ENCODE measurements at places on chromosomes 16 and 17.
A peak's percentile ranks its signal among the peaks of the same experiment; 100 is the strongest.

GRCh38 chr17:27965224-27965623 lies 72.1 kb upstream of the LYRM9 start:
- no peak for DNase-seq

DNA sequence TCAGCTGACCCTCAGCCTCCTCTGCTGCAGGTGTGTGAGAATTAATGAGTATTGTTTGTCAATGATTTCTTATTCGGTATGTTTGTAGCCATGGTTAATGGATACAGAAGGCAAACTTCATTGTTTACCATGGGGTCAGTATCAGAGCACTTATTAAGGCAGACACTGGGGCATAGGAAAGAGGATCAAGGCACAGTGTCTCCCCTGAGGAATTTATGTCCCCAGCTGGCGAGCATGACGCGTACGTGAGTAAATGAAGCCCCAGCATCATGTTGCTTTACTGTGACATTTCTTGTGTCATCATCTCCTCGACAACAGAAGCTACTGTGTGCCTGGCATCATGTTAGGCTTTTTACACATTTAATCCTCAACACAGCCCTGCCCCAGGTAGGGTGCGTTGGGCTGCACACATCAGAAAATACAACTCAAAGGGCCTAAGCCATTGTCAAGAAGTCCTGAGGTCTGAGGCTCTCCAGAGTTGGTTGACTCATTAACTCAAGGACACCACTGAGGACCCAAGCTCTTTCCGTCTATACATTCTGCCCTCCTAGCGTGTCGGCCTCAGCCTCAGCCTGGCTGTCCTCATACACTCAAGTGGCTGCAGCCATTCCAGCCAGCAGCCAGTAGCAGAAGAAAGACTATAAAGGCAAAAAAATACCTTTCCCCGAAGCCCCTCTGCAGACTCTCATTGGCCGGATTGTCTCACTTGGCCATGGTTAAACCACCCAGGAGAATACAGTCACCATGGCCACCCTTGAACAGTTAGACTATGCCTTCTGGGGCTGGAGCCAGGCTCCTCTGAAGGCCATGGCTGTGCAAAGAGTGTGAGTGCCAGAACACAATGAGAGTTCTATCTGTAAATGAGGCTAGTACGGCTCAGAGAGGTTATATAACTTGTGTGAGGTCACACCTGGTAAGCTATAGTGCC lies 13.9 kb upstream of the ZCCHC14 start:
- DNase-seq = no peak

GRCh38 chr16:62256406-62256805 lies 220.2 kb upstream of the CDH8 start:
- no peak for DNase-seq

GRCh38 chr17:64115043-64115698 lies 14.8 kb downstream of the ERN1 start:
- DNase-seq = no peak

- peak; percentile 61 for DNase-seq
Measured at GRCh38 chr16:58628845-58629732, 537 bp downstream of the CNOT1 start.

DNA sequence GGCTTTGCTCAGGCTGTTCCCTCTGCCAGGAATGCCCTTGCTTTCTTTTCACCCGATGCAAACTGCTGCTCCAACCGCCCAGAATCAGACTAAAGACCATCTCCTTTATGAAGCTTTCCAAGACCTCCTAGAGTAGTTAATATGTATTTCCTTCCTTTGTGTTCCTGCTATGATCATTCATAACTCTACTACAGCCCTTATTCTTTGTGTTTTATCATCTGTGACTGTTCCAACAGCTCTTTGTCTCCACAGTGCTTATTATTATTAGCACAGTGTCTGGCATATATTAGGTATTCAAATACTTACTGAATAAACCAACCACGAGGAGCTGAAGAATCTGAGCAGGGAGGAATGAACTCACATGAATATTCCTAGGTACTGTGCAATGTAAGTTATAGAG lies 7.6 kb downstream of the PSME3IP1 start:
- no peak for DNase-seq

GRCh38 chr16:7492122-7492521 lies 159.5 kb downstream of the RBFOX1 start:
- no peak for DNase-seq

DNA sequence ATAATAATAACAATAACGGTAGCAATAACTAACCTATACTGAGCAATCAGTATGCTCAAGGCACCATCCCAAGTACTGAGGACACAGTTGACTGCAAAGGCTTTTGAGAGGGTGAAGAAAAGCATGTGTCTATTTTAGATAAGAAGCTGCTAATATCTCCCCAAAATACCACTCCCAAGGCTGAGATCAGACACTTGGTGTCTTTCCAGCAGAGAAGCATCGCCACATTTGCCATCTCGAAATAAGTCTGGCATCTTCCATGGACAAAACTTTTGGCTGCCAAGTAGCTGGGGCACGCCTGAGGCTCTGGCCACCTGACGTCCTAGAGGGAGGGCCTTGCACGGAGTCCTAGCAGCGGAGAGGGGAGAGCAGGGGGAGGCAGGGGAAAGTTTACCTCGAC lies 39.0 kb downstream of the ZNF423 start:
- DNase-seq = no peak

GRCh38 chr17:29140631-29141513 lies 39.3 kb downstream of the MYO18A start:
- peak; percentile 22 for DNase-seq

GRCh38 chr16:75319513-75320411 lies 68.3 kb upstream of the BCAR1 start:
- no peak for DNase-seq

DNA sequence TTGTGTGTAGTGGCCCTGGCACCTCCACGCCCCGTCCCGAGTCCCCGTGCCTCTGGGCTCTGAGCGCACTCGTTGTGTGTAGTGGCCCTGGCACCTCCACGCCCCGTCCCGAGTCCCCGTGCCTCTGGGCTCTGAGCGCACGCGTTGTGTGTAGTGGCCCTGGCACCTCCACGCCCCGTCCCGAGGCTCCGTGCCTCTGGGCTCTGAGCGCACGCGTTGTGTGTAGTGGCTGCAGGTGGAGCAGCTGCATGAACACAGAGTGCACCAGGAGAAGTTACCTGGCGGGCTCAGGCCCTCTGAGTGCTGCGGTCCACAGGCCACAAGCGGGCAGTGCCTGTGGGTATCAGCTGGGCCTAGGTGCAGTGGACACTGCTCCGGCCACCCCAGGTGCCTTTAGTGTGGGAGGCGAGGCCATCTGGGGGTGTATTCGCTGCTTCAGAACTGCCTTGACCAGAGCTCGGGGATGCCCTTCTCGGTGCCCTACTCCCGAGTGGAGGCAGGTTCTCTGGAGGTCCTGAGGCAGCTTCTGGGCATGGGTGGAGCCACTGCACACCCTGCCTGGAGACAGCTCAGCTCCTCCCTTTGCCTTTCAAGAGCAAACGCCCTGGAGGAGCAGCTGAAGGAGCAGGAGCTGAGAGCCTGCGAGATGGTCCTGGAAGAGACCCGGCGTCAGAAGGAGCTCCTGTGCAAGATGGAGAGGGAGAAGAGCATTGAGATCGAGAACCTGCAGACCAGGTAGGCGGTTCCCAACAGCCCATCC lies 17.3 kb upstream of the CAPN15 start:
- DNase-seq = no peak

DNA sequence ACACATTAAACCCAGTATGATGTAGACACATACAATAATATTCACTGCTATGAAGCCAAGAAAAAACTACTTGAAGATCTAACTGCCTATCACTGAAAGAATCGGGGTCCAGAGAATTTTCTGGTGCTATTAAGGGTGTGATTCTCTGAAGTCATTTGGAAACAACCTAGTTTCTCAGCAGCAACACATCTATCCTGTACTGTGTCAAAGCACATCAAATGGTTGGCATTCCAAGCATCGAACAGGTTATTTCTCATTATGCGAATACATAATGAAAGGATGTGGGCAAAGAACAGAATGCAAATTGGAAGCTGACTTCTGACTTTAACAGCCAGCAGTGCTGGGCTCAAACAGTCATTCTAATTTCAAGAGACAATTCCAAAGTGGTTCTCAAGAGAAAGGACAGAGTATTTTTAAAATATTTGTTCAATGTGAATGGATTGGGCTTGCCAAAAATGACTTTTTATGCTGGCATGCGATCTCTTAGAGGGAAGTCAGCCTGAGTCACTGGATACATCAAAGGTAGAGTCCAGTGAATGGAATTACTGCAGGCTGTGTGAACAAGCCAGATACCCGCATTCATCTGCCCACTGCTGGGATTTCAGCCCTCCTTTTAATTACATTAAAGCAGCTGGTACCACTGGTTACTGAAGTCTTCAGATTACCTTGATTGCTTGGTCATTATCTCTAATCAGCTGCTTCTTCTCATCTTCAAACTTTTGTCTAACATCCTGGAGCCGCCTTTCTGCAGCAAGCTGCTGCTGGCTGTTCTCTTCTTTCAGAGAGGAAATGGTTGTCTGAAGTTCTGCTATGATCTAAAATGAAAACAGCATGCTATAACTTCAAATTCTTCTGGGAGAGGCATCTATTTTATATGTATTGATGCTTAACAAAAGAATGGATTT lies 181.2 kb upstream of the AXIN2 start:
- DNase-seq = no peak

DNA sequence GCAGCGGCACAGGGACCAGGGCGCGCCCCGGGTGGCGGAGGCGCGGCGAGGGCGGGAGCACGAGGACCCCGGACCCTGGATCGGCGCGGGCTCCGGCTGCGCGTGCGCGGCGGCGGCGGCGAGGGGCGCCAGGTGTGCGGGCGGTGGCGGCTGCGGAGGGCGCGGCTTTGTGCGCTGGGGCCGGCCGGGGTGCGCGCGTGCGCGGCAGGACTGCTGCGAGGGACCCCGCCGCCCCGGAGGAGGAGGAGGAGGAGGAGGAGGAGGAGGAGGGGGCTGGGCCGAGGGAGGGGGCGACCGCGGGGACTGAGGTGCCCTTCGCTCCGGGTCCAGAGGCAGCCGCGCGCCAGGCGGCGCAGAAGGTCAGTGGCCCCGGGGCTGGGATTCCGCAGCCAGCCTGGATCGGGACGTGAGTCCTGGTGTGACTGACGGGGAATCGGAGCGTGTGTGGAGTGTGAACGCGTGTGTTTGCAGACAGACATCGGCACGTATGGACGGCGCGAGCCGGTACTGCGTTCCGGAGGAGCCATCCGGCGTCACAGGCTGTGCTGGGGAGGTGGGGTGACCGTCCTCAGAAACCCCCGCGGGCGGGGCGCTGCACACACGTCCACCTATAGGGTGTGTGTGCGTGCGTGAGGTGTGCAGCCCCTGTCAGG lies 19.5 kb upstream of the RAP1GAP2 start:
- no peak for DNase-seq

- no peak for DNase-seq
Measured at GRCh38 chr16:4388271-4389021, 16.8 kb downstream of the VASN start.

- no peak for DNase-seq
Measured at GRCh38 chr16:3536271-3536731, 35.5 kb downstream of the CLUAP1 start.

DNA sequence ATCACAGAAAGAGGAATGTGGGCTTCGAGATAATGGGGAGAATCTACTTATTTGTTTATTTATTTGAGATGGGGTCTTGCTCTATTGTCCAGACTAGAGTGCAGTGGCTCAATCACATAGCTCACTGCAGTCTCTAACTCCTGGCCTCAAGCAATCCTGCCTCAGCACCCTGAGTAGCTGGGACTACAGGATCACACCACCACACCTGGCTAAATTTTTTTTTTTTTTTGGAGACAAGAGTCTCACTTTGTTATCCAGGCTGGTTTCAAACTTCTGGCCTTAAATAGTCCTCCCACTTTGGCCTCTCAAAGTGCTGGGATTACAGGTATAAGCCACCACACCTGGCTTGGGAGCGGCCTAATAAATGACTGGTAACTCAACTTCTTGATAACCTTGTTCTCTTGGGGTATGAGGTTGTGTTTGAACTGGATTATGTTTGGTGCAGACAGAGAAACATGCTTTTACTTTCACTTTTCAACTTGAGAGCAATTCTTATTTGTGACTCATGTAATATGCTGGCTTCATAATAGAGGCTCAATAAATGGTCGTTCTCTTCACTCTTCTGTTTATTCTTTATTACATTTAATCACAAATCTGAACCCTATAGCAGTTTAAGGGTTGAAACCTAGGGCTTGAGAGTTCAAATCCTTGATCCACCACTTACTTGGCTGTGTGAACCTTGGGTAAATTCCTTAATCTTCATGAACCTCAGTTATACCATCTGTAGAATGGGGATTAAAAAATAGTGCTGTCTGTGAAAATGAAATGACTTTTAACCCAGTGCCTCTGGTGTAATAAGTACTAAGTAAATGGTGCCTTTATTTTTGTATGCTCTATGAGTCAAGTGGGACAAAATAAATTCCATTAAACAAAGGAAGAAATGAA lies 129.1 kb upstream of the HS3ST2 start:
- DNase-seq = no peak

- DNase-seq = peak; percentile 57
Measured at GRCh38 chr17:7307686-7308624, 527 bp downstream of the EIF5A start.

DNA sequence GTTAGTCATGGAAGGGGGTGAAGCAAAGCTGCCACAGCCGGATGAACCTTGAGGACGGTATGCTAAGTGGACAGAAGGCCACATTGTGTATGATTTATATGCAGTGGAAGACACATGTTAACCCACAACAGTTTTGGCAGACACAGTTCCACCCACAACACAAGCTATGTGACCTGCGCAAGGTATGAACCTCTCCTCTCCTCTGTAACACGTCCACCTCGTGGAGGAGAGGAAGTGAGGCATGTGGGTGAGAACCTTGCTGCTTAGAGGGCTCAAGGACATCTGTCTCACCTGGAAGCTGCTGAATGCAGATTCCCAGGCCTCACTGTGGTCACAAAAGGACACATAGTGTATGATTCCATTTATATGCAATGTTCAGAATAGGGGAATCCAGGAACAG lies 136.1 kb upstream of the PLCG2 start:
- no peak for DNase-seq

GRCh38 chr16:77784441-77785372 lies 3.7 kb upstream of the VAT1L start:
- DNase-seq = no peak

DNA sequence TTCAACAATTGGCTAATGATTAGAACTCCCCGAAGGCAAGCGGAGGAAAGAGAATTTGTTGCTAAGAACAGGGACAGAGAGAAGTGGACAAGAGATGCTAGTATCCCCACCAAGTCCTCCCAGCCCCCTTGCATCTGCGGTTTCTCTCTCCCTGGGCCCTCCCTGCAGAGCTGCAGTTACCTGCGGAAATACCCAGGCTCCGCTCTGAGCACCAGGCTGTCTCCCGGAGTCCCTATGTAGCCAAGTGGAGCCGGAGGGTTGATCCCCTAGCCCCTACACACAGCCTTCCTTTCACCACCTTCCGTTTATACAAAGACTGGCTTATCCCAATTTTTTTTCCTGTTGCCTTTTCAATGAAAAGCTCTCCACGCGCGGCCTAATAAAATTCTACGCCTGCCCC lies 834.4 kb downstream of the KCNJ2 start:
- DNase-seq = no peak

DNA sequence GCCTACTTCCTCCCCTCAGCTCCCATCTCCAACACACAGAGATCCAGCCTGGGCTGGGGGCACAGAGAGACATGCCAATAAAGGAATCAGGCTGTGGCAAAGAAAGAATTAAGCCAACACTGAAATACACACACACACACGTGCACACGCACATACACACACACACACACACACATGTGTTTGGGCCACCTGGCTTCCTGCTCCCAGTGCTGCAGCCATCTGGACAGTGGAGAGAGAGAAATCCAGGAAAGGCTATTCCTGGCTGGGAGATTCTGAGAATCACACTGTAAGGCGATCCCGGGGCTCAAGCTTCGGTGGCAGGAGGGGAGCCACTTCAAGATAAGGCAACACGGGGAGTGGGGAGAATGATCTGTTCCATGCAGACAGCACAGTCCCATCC lies 72.4 kb downstream of the NOG start:
- no peak for DNase-seq
